A549 (cell line): ENCODE measurements at places on chromosomes 3 and 15.

DNA sequence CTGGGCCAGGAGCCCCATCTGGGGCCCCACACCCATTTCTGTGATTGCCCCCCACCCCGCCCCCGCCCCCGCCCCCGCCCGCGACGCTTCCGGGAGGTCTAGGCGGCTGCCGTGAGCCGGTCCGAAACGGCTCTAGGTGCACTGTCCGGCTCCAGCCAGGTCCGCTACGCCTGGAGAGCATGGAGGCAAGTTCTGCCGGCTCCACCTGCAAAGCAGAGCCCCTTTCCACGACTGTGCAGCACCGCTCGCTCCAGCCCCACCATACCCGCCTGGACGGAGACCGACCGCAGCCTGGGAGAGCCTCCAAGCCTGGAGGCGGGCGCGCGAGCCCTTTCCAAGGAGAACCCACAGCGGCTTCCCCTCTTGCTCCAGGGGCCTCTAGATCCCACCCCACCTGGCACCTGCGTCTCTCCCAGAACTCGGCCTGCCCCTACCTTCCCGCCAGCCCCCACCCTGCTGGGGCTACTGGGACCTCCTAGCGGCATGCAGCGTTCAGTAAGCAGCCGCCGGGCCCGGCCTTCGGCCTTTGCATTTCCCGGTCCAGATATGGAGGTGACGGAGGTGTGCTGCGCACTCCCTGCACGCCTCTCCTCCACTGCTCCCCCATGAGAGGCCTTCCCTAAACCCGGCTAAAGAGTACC is 66.2 kb downstream of the KLF13 start:
- DNase-seq, result no peak

- no peak for DNase-seq
Measured at GRCh38 chr15:79051029-79051428, 39.6 kb downstream of the RASGRF1 start.

- no peak for DNase-seq
Measured at GRCh38 chr15:63233667-63234423, 43.6 kb upstream of the APH1B start.

- no peak for DNase-seq
Measured at GRCh38 chr3:28739647-28740046, 391.0 kb upstream of the AZI2 start.

DNA sequence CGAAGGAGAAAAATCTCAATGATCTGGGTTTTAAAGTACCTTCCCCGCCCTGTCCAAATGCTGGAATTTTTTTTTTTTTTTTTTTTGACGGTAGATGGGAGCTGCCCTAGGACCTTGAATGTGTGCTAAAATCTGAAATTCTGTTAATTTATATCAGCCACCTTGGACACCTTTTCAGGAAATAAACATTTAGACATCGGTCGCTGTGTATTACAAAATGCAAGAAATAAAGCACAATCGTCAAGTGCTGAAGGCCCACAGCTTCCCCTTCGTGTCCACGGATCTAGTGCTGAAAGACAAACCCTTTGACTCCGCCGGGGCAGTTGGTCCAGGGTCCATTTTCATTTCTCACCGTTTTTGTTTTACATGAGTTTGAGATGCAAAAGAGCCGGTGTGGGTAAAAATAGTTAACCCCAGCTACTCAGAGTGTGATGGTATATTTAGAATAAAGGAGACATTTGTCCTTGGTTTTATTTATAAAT is 90.2 kb upstream of the CHD2 start:
- DNase-seq, result no peak

DNA sequence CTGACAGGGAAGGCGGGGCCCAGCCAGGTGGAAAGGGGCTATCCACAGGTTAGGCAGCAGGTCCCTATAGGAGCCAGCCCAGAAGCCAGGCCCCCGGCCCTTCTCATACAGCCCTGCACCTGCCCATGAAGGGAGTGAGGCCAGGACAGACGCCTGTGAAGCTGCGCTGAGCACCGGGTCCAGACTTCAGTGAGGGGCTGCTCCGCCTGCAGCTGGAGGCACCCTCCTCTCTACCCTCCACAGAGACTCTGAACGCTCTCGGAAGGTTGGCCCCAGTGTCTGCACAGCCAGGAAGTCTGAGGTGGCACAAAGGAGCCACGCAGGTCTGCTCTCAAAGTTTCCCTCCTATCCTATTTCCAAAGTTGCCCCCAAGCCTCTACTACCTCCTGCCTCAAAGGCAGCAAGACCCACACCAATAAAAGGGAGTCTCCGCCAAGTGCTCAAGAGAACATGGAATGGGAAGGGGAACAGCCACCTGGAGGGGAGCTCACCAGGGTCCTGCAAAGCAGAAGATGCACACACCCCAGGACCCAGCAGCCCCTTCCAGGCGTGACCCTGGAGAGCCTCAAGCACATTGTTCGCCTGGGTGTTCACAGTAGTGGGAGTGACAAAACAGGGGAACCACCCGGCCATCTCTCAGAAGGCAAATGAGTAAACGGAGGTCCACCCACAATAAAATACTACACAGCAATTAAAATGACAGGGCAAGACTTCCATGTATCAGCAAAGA is 19.5 kb downstream of the XXYLT1 start:
- no peak for DNase-seq

DNA sequence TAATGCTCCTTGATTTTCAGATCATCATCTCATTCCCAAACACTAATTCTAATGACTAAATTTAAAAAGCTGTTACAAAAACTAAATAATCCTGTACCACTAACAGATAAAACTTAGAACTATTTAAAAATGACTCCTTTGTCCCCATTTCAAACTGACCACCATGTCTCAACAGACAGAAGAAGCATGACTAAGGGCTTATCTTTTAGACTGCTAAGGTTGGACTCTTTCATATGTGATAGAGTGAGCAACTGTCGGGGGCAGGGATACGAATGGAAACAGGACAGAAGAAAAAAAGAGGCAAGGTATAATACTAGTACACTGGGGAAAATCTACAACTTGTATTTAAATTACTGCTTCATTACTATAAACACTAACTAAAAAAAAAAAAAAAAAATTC is 23.3 kb downstream of the SNX4 start:
- no peak for DNase-seq

- no peak for DNase-seq
Measured at GRCh38 chr15:58492661-58493397, 61.0 kb downstream of the LIPC start.

- DNase-seq, result no peak
Measured at GRCh38 chr3:14297784-14298236, 104.6 kb upstream of the SLC6A6 start.

- no peak for DNase-seq
Measured at GRCh38 chr3:142706321-142707127, 17.3 kb upstream of the TRPC1 start.

GRCh38 chr3:169382309-169382708 is 281.2 kb downstream of the MECOM start:
- DNase-seq, result no peak

- no peak for DNase-seq
Measured at GRCh38 chr15:48765022-48765421, 45.8 kb downstream of the CEP152 start.

DNA sequence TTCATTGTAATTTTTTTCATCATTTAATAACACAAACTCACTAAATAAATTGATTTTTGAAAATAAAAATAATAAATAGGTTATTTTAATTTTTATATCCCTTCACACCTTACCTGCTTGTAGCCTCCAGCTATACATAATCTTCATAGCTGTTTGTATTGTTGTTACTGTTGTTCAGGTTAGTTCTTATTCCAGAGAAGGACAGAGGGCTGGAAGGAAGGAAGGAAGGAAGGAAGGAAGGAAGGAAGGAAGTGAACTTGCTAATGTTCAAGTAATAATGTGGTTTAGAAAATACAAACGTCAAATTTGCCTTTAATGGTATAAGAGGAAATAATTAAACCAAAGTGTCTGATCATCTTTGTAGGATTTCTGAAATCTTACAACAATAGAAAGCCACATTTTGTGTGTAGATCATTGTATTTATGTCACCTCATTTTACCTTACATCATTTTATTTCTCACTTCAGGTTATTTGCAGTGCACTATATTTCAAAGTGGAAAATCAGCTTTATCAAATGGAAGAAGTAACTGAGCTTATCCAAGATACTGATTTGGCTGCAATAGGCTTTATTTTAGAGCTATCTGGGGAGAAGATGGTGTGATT is 660.0 kb upstream of the CCDC54 start:
- no peak for DNase-seq

DNA sequence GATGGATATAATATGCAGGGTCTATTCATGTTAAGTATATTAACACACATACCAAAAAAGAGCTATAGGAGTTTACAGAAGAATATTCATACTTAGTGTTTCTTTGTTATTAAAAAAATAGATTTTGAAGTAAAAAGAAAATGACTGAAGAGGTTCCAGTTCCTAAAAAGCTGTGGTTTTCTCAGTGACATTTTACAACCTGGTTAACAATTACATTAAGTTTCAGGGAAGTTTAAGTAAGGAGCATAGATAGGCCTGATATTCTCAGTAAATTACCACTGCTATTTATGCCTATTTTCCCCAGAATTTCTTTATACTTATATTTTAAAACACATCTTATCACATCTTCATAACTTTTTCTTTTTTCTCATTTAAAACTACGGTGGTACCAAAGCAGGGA is 43.6 kb upstream of the SPTSSB start:
- DNase-seq, result no peak

- DNase-seq, result no peak
Measured at GRCh38 chr15:68674975-68675374, 96.2 kb downstream of the CORO2B start.

GRCh38 chr15:78624651-78625590 is 4.1 kb upstream of the CHRNA3 start:
- no peak for DNase-seq

DNA sequence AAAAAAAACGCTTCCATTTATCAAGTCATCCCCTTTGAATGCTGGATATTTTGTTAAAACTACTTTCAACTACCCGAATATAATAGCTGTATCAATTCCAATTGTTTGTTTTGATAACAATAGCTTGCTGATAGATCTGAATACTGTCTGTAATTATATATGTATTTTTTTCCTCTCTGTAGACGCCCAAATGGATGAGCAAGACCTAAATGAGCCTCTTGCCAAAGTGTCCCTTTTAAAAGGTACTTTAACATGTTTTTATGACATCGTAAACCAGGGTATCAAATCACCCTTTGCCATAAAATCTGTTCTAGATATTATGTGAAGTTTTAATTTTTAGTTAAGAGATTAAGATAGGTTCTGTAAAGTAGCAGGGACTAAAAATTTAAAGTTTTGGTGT is 111.5 kb upstream of the FLNB start:
- DNase-seq, result no peak

DNA sequence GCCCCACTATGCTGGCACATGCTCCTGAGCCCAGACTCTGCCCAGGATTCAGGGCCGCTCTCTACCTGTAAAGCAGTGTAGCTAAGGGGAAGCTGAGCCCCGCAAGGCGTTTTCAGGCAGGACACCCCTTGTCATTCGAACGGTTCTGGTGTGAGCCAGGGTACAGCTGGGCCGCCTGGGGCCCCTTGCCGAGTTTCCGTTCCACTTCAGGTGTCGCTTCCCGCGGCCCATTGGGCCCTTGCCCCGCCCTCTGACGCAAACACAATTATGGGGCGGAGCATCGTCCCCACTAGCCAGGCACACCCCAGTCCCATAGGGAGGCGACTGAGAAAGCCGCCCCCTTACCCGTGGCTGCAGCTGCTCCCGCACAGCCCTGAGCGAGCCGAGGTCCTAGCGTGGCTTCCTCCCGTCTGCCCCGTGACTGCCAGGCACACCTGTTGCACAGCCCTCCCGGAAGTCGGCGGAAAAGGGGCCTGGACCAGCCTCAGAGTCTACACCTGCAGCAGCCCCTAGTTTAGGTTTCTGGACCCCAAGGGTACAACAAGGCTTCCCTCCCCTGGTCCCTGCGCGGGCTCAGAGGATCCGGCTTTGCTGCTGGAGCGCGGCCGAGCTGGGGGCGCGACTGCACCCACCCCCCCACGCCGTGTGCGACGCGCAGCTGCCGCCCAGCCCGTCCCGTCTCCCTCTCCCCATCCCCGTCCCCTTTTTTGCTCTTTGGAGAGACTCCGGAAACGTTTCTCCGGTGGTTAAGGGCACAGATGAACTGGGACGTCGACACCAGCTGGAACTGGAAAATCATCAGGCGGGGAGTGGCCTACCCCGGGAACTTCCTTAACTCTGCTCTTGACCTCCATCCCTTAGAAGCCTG is at the start of gene PLSCR2:
TSS of gene PLSCR2 (minus strand) at position 412 of the 868 bp plus-strand sequence. CDS start 9,657 bp downstream, outside the sequence.
- DNase-seq, result peak; percentile 78

DNA sequence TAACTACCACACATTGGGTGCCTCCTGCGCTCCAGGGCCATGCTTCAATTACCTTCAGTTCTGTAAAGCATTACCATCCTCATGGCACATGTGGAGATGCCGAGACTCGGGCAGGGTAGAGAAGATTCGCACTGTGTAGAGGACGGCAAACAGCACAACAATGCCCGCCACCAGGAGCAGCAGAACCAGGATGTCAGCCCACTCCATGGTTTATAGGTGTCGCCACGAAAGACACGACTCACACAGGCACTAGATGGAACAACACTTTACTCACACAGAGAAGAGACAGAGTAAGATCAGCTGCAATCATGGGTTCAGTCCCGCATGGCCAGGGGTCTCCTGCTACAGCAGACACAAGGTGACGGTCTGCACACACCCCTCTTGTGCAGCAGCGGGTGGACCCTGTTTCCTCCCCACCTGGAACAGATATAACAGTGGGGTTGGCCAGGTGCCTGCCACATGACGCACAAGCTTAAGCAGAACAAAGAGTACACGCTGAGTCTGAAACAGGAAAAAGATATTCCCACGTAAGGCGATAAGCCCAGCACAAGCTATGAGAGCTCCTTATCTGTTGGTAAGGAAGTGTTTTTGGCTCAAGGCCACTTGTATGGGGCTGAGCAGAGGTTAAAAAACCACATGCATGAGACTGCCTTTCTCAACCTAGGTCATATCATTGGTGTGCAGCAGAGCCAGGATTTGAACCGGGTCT is 2.5 kb upstream of the TBC1D21 start:
- peak; percentile 7 for DNase-seq

GRCh38 chr3:117512975-117513374 is 803.4 kb downstream of the TUSC7 start:
- no peak for DNase-seq

- DNase-seq, result no peak
Measured at GRCh38 chr3:60746043-60746638, 505.1 kb downstream of the FHIT start.

DNA sequence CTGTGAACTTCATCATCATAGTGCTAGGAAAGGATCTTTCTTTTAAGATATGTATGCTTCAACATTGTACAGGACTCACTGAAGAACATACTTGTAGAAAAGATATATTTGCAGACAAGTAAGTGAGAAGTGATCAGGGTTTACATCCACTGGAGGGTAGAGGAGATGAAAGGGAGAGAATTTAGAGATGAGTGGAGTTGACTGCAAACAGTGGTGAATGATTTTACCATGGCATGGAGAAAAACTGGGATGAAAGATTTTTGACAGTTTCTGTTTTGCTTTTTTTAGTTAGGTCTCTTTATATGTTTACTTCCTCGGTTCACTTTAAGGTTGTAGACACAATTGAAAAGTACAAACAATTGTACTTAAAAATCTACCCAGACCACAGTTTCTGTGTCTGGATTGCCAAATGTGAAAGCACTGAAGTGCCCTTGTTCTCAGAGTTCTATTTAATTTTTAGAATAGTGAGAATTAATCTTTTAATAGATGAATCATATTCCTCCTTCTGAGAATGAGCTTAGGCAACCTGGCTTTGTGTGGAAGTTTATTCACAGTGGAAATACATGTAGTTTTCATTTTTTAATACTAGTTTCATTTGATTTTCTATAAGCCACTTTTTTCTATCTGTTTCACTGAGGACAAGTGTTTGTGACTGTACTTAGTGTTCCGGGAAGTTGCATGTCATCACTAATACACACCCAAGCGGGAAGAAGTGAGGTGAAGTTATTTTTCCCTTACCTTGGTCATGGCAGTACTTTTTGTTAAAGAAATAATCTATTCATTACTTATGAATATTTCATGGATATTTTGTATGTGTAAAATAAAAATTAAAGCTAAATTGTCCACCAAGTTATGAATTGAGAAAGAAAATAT is 1.8 kb upstream of the GPR171 start:
- DNase-seq, result no peak
